Tongue (tissue), 3 donors: ENCODE measurements at places on chromosomes 12 and 14.
A peak's percentile ranks its signal among the peaks of the same experiment; 100 is the strongest.

GRCh38 chr14:49754570-49755097 lies 13.3 kb upstream of the KLHDC2 start:
- DNase-seq = no peak

- no peak for DNase-seq
These were observed 555.1 kb downstream of the FOXG1 start for GRCh38 chr14:29321646-29322045.

GRCh38 chr12:107115119-107115518 lies 21.8 kb upstream of the CRY1 start:
- no peak for DNase-seq

GRCh38 chr12:104458694-104459367 lies 2.1 kb downstream of the CHST11 start:
- DNase-seq = peak; percentile 42

- no peak for DNase-seq
These were observed 259.3 kb downstream of the ADAMTS20 start for GRCh38 chr12:43292699-43293098.

GRCh38 chr14:78927261-78927660 lies 757.1 kb downstream of the NRXN3 start:
- DNase-seq = no peak

DNA sequence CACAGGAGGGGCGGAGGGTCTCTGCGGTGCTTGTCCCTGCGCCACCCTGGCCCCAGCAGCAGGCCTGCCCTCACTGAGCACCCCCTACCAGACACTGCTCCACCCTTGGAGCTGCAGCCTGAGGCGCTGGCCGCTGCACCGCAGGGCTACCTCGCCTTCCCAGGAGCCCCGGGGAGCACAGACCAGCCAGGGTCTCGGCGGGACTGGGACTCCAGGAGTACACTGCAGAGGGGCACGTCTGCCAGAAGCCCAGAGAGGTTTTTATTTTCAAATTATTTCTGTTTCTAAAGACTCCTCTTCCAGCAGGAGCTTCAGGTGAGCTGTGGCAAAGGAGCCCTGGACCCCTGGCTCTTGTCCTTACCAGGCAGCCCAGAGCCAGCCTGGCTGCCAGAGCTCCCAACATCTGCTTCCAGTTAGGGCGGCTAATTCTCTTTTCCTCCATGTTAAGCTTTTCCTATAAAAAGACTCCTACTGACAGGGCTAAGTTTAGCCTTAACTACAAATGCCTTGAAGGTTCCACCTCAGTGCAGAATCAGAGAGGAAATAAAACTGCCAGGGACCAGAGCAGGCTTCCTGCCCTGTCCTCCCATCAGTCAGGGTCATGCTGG lies 26.4 kb downstream of the DEGS2 start:
- DNase-seq = no peak

DNA sequence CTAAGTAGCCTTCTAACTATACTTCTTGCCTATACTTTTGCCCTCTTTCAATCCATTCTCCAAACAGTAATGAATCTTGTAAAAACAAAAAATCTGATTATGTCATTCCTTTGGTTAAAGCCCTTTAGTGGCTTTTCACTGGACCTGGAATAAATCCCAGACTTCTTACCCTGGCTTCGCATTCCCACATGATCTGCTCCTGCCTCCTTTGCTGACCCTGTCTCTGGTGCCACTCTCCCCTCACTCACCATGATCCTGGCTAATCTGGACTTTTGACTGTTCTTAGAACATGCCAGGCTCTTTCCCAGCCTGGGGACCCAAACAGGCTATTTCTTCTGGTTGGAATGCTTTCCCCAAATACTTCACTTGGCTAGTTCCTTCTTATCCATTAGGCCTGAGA lies 7.9 kb downstream of the MIA2 start:
- no peak for DNase-seq

- no peak for DNase-seq
These were observed 52.3 kb upstream of the RD3L start for GRCh38 chr14:103994535-103995184.

GRCh38 chr14:73606271-73606670 lies 6.0 kb upstream of the ACOT6 start:
- no peak for DNase-seq

DNA sequence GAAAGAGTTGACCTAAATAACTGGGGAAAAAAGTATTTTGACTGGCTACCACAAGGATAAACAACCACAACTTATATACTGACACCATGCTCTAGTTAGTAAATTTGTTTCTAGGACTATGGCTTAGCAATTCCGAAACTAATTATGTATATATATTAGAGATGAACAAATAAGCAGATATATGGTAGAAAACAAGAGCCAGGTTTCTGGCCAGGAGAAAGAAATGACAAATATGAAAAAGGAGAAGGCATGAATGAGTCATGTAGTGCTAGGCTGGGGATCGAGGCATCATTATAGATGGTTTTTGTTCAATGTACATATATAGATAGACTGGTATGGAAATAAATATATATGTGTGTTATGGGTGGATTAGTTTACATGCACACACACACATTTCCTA lies 5.5 kb upstream of the LRRC74A start:
- DNase-seq = no peak

DNA sequence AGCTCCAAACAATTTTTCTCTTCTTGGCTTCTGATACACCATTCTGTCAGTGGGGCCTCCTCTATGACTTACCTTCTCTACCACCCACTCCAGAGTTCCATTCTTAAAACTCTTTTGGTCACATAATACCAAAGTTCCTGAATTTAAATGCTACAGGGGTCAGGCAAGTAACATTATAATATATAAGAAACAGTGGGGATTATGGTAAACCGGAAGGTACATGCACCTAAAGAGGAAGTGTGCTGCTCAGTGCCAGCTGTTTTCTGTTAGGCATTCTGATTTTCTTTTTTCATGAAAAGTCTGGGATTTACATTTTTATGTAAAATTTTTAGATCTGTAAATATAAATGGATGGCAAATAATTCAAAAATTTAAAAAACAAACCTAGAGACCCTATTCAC lies 39.9 kb downstream of the SOS2 start:
- DNase-seq = no peak

GRCh38 chr14:23248601-23249000 lies 10.9 kb downstream of the RNF212B start:
- no peak for DNase-seq

DNA sequence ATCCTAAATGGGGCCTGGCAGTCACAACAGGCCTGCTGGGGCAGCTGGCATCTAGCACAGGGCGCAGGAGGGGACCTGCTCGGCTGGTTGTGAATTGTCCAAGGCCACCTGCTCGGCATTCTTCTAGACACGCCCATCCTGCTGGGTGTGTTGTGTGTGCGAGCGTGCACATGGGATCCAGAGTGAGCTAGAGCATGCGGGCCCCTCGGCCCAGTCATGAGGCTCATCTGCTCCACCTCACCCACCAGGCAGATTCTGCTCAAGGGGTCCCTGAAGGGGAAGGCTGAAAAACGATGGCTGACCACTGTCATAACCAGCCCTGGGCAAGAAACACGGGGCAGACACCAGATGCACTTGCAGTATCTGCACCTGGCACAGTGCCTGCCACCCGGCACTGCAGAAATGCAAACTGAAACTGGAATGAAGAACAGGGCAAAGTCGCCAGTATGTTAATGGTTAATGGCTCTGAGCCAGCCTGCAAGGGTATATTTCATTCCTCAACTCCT lies 31.8 kb downstream of the MAX start:
- peak; percentile 64 for DNase-seq

- peak; percentile 40 for DNase-seq
These were observed 28.6 kb upstream of the AEBP2 start for GRCh38 chr12:19410629-19411185.

- DNase-seq = no peak
These were observed 60.4 kb downstream of the RASSF8 start for GRCh38 chr12:26018926-26019325.

DNA sequence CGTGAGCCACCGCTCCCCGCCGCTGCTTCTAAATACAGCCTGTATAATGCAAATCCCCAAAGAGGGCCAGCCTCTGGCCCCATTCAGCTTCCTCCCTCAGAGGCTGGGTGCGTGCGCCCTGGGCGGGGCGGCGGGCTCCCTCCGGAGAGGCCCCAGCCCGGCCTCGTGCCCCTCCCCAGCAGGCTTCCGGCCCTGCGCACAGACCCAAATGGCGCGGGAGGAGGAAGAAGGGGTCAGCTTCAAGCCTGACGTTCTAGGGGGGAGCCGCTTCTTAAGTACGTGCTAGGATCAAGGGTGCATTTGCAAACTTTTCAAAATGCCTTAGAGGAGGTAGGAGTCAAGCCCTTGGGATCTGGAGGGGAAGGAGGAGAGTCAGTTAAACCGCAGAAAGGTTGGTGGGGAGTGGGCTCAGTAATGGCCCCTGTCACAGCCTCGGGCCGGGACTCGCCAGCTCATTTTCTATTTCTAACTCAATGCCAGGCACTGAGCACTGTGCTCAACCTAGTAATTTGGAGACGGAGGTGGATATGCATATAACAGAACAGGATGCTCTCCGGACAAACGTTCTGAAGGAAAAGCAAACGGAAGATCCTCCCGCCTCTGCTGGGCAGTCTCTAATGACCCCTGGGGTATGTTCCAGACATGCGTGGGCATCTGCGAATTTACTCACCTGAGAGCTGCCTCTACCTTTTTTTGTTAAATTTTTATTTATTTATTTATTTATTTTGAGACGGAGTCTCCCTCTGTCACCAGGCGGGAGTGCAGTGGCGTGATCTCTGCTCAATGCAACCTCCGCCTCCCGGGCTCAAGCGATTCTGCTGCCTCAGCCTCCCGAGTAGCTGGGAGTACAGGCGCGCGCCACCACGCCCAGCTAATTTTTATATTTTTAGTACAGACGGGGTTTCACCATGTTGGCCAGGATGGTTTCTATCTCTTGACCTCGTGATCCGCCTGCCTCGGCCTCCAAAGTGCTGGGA lies 32.3 kb downstream of the NINJ2 start:
- DNase-seq = no peak

DNA sequence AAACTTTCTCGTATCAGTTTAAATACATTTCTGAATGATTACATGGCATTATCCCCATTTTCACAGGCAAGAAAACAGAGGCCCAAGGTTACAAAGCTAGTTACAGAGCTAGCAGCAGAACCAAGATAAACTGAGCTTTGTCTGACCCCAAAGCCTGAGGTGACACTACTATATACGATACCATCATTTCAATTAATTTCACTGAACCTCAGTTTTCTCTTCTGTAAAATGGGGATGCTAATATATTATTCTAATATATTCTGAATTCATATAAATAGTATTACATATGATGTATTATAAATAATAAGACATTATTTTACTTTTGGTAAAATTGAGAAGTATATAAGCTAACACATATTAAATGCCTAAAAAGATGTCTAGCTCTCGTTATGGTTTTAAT lies 143.3 kb downstream of the NRXN3 start:
- no peak for DNase-seq

- DNase-seq = peak; percentile 80
These were observed at the start of gene PKP2 for GRCh38 chr12:32896432-32897280. TSS of gene PKP2 (minus strand) at chr12:32896777. CDS start at chr12:32896731, 46 bp downstream.

- DNase-seq = no peak
These were observed 63.2 kb downstream of the PRIMA1 start for GRCh38 chr14:93725002-93725582.

- no peak for DNase-seq
These were observed 597.9 kb downstream of the VRK1 start for GRCh38 chr14:97395068-97395467.

GRCh38 chr14:89378119-89378518 lies 38.9 kb downstream of the FOXN3 start:
- DNase-seq = no peak

DNA sequence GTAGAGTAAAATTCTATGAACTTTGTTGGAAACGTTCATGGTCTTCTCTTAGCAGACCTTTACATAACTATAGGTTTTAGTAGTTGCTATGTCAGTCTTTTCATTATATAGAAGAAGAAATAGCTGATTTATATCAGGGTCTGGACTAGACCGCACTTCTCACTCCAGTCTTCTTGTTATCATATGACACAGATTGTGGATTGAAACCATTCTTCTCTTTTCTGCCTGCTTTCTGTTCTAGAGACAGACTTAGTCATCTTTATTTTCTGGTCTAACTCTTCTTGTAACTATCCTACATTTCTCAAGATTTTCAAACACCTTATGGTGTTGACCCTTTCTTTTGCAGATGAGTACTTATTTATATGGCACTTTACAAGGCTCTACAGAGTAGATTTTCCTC lies 55.7 kb downstream of the PCNX1 start:
- no peak for DNase-seq

DNA sequence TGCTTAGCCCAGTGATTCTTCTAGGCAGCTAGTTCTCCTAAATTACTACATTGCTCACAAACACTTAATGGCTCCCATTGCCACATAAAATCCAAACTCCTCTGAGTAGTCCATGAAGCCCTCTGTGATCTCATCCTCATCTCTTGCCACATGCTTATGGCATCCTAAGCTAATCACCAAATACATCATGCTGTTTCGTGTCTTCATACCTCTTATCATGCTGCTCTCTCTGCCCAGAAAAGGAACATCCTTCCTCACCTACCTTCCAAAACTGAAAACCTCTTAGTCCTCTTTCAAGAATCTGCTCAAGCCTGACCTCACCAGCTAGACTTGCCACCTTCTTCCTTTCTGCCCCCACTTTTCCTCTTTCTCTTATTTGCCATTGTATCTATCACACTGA lies 108.5 kb downstream of the DUSP6 start:
- DNase-seq = no peak
